ENCODE measurements at places on chromosomes 5 and 9. TPM values are rescaled to one million over a fixed set of nuclear protein-coding genes. Genes with fewer than 3 reads are reported as not detected.
A peak's percentile ranks its signal among the peaks of the same experiment; 100 is the strongest.

DNA sequence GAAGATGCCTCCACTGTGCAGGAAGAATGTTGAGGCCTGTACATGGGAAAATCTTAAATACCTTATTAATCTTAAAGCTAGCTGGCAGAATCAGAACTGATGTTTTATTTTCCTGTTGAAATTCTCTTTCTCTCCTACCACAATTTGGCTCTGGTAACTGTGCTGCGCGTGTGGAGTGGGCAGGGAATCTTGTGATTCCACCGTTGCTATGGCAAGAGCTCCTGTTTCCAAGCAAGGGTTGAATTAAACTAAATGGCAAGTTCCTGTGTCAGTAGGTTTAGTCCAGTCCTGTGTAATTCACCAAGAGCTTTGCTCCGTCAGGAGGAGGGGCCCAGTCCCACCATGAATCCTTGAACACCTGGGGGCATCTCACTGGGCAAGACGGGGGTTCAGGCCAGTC is 36.4 kb downstream of the NXNL2 start:
- peaks cover 8% of the 10 kb centered on the region for H3K4me1 ChIP-seq
- H3K27ac ChIP-seq, result no peak overlapping the region
- DNase-seq, result no peak
- peaks cover 5% of the 10 kb centered on the region for H3K27me3 ChIP-seq
- H3K4me3 ChIP-seq, result no peak overlapping the region
- H3K36me3 ChIP-seq, result peaks cover 6% of the 10 kb centered on the region

GRCh38 chr9:19375538-19375937 is 4.5 kb downstream of the RPS6 start:
- H3K4me3 ChIP-seq, result no peak overlapping the region
- peaks cover 11% of the 10 kb centered on the region for H3K4me1 ChIP-seq
- no peaks in the 10 kb centered on the region for H3K36me3 ChIP-seq
- no peak overlapping the region for H3K27ac ChIP-seq
- peaks cover 2% of the 10 kb centered on the region for H3K27me3 ChIP-seq

GRCh38 chr5:81314581-81314980 is 13.2 kb downstream of the ZCCHC9 start:
- no peak overlapping the region for H3K4me3 ChIP-seq
- DNase-seq, result no peak
- no peaks in the 10 kb centered on the region for H3K36me3 ChIP-seq

- no peak overlapping the region for H3K27ac ChIP-seq
- no peaks in the 10 kb centered on the region for H3K4me1 ChIP-seq
These were observed 25.2 kb downstream of the IL12B start for GRCh38 chr5:159304961-159305595.

GRCh38 chr9:79193001-79193400 is 378.8 kb upstream of the TLE4 start:
- H3K4me3 ChIP-seq, result no peak overlapping the region
- no peaks in the 10 kb centered on the region for H3K36me3 ChIP-seq
- no peak overlapping the region for H3K27ac ChIP-seq
- DNase-seq, result no peak
- H3K4me1 ChIP-seq, result no peaks in the 10 kb centered on the region

DNA sequence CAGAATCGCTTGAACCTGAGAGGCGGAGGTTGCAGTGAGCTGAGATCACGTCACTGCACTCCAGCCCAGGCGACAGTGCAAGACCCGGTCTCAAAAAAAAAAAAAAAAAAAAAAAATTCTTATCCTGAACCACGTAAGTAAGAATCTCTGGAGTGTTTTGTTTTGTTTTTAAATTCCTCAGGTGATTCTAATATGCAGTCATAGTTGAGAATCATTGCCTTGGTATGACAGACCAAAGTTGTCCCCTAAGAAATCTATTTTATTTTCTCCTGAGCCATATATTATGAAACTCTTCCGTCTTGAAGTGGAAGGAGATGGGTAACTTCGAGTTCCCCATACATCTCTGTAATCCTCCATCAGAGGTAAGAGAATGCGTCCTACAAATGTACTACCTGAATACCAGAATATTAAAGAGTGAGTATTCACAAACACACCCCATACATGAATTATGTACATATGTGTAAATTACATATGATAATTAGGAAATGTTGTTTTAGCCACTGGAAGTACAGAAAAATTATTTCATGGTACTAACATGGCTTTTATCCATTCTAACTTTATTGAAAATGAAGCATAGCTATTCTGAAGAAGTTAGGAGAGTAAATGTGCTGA is 26.7 kb upstream of the SVEP1 start:
- no peaks in the 10 kb centered on the region for H3K36me3 ChIP-seq
- H3K4me1 ChIP-seq, result no peaks in the 10 kb centered on the region
- H3K4me3 ChIP-seq, result no peak overlapping the region
- no peak overlapping the region for H3K27ac ChIP-seq
- peaks cover 3% of the 10 kb centered on the region for H3K27me3 ChIP-seq

GRCh38 chr5:154373326-154373725 is 72.5 kb upstream of the SAP30L start:
- peaks cover 4% of the 10 kb centered on the region for H3K36me3 ChIP-seq
- no peak for DNase-seq
- no peak overlapping the region for H3K4me3 ChIP-seq
- H3K4me1 ChIP-seq, result peaks cover 31% of the 10 kb centered on the region

DNA sequence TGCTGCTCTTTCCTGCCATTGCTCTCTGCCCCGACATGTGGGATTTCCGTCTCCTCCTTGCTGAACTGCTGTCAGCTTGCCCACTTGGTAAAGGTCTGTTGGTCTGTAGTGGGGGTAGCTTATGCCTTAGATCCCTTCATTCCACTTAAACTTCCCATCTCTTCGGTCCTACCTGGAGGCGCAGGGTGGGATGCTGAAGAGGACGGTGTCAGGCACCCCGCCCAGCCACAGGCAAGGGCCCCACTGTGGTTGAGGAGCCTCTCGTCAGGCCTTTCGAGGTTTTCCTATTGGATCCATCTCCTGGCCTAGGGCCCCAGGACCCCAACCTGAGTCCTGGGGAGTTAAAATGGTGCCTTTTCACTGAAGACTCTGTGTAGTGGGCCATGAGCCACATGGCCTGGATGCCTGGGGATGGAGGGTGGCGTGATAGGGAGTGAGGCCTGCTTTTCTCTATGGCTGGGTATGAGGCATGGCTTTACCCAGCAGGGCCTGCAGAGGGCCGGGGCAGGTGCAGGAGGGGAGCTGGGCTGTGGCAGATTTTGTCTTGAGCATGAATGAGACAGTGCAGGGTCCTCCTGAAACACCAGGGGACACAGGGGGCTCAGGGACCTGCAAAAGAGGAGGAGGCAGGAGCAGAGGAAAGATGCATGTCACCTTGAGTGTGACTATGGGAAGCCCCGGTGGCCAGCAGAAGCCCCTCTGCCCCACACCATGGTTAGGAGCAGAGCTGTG is 25.8 kb upstream of the RNF130 start:
- H3K27ac ChIP-seq, result peak overlapping the region; percentile 55
- H3K4me1 ChIP-seq, result peaks cover 6% of the 10 kb centered on the region
- peaks cover 10% of the 10 kb centered on the region for H3K27me3 ChIP-seq
- no peak for DNase-seq
- peaks cover 12% of the 10 kb centered on the region for H3K36me3 ChIP-seq
- no peak overlapping the region for H3K4me3 ChIP-seq

DNA sequence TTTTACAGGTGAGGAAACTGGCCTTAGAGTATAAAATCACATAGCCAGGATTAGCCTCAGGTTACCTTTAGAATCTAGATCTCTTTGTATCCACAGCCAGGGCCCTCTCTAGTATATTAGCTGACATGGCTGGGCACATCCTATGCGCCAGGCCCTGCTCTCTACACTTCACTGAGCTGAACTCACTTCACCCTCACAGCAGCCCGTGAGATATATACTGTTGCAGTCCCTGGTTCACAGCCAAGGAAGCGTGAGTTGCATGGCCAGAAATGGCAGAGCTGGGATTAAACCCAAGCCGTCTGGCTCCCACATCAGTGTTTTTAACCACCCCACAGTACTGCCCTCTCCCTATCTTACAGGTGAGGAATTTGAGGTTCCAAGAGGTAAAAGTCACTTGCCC is 58.4 kb downstream of the DAB2IP start:
- H3K4me3 ChIP-seq, result no peak overlapping the region
- H3K36me3 ChIP-seq, result no peaks in the 10 kb centered on the region
- H3K27ac ChIP-seq, result no peak overlapping the region
- peaks cover 36% of the 10 kb centered on the region for H3K4me1 ChIP-seq

- H3K27me3 ChIP-seq, result no peaks in the 10 kb centered on the region
- peak; percentile 18 for DNase-seq
- H3K4me3 ChIP-seq, result no peak overlapping the region
- peak overlapping the region; percentile 31 for H3K27ac ChIP-seq
- H3K36me3 ChIP-seq, result no peaks in the 10 kb centered on the region
These were observed 109.3 kb upstream of the APC start for GRCh38 chr5:112628214-112628980.

DNA sequence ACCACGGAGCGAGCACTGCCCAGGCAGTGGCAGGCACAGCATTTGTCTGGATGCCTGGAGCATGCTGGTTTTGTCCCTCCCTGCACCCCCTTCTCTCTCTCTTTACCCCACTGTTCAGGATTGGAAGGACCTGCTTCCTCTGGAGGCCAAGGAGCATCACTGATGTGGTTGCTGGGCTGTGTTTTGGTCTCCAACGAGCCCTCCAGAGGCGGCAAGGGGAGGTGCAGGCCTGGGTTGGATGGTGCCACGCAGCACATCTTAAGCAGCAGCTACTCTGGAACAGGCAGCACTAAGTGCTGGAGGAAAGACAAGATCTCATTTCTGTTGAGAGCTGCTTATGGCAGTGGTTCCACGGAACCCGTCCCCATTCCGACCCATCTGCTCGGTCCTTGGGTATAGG is 139.6 kb downstream of the CMYA5 start:
- H3K36me3 ChIP-seq, result no peaks in the 10 kb centered on the region
- peak; percentile 58 for DNase-seq
- no peaks in the 10 kb centered on the region for H3K27me3 ChIP-seq
- H3K4me1 ChIP-seq, result no peaks in the 10 kb centered on the region
- no peak overlapping the region for H3K4me3 ChIP-seq

GRCh38 chr9:128946571-128947276 is 679 bp downstream of the DOLK start:
- peaks cover 11% of the 10 kb centered on the region for H3K27me3 ChIP-seq
- H3K27ac ChIP-seq, result peak overlapping the region; percentile 93

GRCh38 chr9:5909976-5910375 is 19.3 kb downstream of the MLANA start:
- no peaks in the 10 kb centered on the region for H3K4me1 ChIP-seq
- no peak for DNase-seq
- H3K27ac ChIP-seq, result no peak overlapping the region
- H3K36me3 ChIP-seq, result no peaks in the 10 kb centered on the region

- no peaks in the 10 kb centered on the region for H3K27me3 ChIP-seq
- H3K36me3 ChIP-seq, result no peaks in the 10 kb centered on the region
- no peak overlapping the region for H3K27ac ChIP-seq
- no peak for DNase-seq
- H3K4me3 ChIP-seq, result no peak overlapping the region
These were observed 18.8 kb downstream of the UBE2R2 start for GRCh38 chr9:33835625-33836260.

DNA sequence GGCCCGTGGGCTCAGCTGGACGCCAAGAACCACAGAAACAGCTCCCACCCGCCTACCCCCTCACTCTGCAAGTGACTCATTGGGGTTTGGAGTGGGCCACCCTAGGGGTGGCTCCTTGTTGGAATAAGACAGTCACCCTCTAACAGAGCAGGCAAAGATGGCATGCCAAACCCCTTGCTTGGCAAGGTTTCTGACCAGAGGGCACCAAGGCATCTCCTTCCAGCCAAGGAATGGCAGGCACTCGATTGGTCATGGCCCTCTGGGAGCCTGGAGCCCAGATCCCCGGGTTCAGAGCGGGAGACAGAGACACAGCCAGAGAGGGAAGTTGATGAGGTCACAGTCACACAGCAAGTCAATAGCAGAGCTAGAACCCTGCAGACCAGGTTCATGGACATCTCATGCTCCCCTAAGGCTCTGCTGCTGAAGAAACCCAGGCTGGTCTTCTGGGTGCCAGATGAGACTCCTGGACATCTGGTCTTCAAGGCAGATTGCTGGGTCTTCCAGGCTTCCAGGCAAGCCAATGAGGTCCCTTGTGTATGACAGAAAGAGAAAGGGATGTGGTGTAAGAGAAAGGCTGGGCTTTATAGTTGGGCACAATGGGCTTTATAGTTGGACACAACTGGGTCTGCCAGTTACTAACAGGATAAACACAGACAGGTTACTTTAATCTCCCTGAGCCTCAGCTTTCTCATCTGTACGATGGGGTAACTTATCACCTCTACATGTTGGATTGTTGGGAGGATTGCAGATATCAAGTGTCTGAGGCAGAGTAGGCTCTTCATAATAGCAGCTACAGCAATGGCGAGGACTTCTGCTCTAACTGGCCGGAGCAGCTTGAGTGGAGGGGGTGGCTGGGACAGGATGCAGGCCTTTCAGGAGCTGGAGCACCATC is 23.3 kb upstream of the KIF12 start:
- no peak overlapping the region for H3K27ac ChIP-seq
- no peaks in the 10 kb centered on the region for H3K36me3 ChIP-seq
- H3K27me3 ChIP-seq, result peaks cover 7% of the 10 kb centered on the region
- H3K4me1 ChIP-seq, result peaks cover 12% of the 10 kb centered on the region

DNA sequence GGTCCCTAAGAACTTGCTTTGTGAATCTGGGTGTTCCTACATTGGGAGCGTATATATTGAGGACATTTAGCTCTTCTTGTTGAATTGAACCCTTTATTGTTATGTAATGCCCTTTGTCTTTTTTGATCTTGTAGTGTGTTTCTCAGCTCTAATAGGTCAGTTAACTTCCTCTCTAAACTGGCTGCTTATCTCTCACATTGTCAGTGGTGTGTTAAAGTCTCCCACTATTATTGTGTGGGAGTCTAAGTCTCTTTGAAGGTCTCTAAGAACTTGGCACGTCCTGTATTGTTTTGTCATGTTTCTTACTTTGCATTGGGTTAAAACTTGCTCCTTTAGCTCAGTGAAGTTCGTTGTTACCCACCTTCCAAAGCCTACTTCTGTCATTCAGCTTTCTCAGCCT is 36.2 kb downstream of the RIC1 start:
- H3K27ac ChIP-seq, result no peak overlapping the region
- H3K36me3 ChIP-seq, result peaks cover 13% of the 10 kb centered on the region
- H3K4me1 ChIP-seq, result no peaks in the 10 kb centered on the region
- H3K27me3 ChIP-seq, result no peaks in the 10 kb centered on the region
- DNase-seq, result no peak

- no peaks in the 10 kb centered on the region for H3K27me3 ChIP-seq
- H3K36me3 ChIP-seq, result peaks cover 18% of the 10 kb centered on the region
- peaks cover 5% of the 10 kb centered on the region for H3K4me1 ChIP-seq
- no peak overlapping the region for H3K27ac ChIP-seq
- no peak for DNase-seq
- no peak overlapping the region for H3K4me3 ChIP-seq
These were observed 71.8 kb upstream of the NIPAL4 start for GRCh38 chr5:157388111-157388710.

HEMGN gene
- total RNA-seq, result not detected

ANKRD34B gene
- total RNA-seq, result not detected

BRD3OS gene
- total RNA-seq, result 31.6 TPM

C5orf58 gene
- total RNA-seq, result not detected

NEK6 gene
- total RNA-seq, result 5.4 TPM

FREM1 gene
- 1.7 TPM for total RNA-seq

CATSPER3 gene
- total RNA-seq, result 0.54 TPM

RASEF gene
- total RNA-seq, result 0.25 TPM

SPINK7 gene
- total RNA-seq, result not detected

PTPRD gene
- total RNA-seq, result 532 TPM

REEP5 gene
- total RNA-seq, result 108 TPM

OTP gene
- 0.17 TPM for total RNA-seq

FBN2 gene
- 0.86 TPM for total RNA-seq
